ENCODE measurements at places on chromosomes 4 and X. TPM values are rescaled to one million over a fixed set of nuclear protein-coding genes. Genes with fewer than 3 reads are reported as not detected.

Gene RASSF6
- total RNA-seq, result 0.76 TPM

Gene UGT2B11
- total RNA-seq, result 0.10 TPM

Gene ARMCX6
- 45.8 TPM for total RNA-seq

Gene DIPK2B
- not detected for total RNA-seq

Gene KLF8
- total RNA-seq, result not detected

Gene PDS5A
- 24.7 TPM for total RNA-seq

Gene SOX3
- not detected for total RNA-seq

Gene NIPAL1
- total RNA-seq, result 0.94 TPM

Gene ADRA2C
- 10.2 TPM for total RNA-seq

Gene CHRDL1
- total RNA-seq, result not detected

Data from A549 treated with DMSO at 1 μM for 4 hours (cell line).